ENCODE measurements at places on chromosomes 7 and 10. TPM values are rescaled to one million over a fixed set of nuclear protein-coding genes. Genes with fewer than 3 reads are reported as not detected.
A peak's percentile ranks its signal among the peaks of the same experiment; 100 is the strongest.

DNA sequence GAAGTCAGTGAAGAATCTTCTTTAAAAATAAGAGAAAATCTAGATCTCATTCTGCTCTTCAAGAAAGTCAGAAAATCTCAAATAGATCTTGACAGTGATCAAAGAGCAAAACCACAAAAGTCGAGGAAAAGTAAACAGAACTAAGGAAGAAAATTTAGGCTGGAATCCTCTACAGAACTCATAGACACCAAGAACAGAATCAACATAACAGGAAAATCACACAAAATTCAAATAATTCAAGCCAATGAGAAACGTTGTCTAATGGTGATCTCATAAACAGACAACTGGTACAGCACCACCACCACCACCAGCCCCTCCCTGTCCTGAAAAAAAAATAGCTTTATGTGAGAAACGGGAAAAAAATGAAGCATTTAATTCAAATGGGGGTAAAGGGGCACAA is 6.9 kb downstream of the ITGB1 start:
- H3K36me3 ChIP-seq, result peaks cover 6% of the 10 kb centered on the region
- H3K27ac ChIP-seq, result peak overlapping the region; percentile 62
- no peaks in the 10 kb centered on the region for H3K27me3 ChIP-seq
- peaks cover 47% of the 10 kb centered on the region for H3K4me1 ChIP-seq
- no peak for DNase-seq

- no peak overlapping the region for H3K4me3 ChIP-seq
- H3K27ac ChIP-seq, result no peak overlapping the region
- no peaks in the 10 kb centered on the region for H3K4me1 ChIP-seq
- no peak for DNase-seq
- H3K36me3 ChIP-seq, result no peaks in the 10 kb centered on the region
Measured at GRCh38 chr10:5970527-5970926, 6.8 kb downstream of the IL15RA start.

DNA sequence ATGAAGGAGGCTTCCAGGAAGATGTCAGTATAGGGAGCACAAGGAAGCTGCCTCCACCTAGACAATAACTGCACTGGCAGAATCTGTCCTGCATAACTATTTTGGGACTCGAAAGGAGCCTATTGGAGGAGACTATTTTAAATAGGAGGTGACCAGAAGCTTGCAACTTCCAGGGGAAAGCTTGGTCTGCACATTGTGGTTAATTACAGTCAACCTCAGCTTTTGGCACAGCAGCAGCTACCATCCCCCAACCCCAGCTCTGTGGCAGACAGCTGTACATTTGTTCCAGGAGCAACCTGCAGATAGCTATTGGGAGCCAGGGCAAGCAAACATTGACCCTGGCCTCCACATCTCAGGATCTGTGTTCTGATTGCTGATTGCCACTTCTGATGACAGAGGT is 46.3 kb upstream of the NANOS1 start:
- no peaks in the 10 kb centered on the region for H3K27me3 ChIP-seq
- H3K36me3 ChIP-seq, result no peaks in the 10 kb centered on the region
- H3K4me1 ChIP-seq, result peaks cover 6% of the 10 kb centered on the region
- no peak overlapping the region for H3K27ac ChIP-seq
- H3K4me3 ChIP-seq, result no peak overlapping the region
- DNase-seq, result no peak

- H3K27me3 ChIP-seq, result no peaks in the 10 kb centered on the region
- no peak overlapping the region for H3K27ac ChIP-seq
- H3K36me3 ChIP-seq, result peaks cover 7% of the 10 kb centered on the region
- H3K4me1 ChIP-seq, result peaks cover 25% of the 10 kb centered on the region
Measured at GRCh38 chr7:105637755-105638154, 56.5 kb upstream of the EFCAB10 start.

DNA sequence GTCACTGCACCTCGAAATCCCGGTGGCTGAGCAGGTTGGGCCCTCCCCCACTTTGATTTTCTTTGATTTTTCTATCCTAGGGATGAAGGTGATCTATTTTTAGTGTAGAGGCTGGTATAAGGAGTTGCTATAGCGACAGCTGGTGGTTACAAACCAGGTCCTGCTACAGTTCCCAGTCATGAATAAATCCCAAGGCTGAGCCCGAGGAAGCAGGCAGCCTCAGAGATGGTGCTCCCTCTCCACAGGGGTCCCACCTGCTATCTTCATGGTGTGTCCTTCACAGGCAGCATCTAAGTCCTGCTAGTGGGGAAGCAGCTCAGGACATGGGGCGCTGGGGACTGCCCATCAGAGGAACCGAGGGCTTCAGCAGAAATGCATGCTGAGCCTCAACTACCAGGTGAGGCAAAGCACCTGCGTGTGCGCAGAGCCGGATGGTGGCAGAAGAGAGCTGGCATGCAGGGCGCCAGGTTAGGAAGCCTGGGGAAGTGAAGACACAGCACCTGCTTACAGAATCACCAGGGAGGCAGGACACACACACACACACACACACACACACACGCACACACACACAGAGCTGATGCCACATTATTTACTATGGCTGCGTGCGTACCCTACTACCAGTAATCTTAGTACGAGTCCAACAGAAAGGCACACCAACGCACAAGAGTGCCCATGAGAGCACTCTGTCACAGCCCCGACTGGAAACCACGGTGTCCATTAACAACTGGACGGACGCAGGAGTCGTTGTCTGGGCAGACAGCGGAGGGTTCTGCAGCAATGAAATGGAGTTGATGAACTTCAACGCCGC is 150.9 kb downstream of the PRKAG2 start:
- no peak for DNase-seq
- peak overlapping the region; percentile 42 for H3K27ac ChIP-seq
- H3K4me1 ChIP-seq, result peaks cover 19% of the 10 kb centered on the region
- peaks cover 4% of the 10 kb centered on the region for H3K27me3 ChIP-seq

DNA sequence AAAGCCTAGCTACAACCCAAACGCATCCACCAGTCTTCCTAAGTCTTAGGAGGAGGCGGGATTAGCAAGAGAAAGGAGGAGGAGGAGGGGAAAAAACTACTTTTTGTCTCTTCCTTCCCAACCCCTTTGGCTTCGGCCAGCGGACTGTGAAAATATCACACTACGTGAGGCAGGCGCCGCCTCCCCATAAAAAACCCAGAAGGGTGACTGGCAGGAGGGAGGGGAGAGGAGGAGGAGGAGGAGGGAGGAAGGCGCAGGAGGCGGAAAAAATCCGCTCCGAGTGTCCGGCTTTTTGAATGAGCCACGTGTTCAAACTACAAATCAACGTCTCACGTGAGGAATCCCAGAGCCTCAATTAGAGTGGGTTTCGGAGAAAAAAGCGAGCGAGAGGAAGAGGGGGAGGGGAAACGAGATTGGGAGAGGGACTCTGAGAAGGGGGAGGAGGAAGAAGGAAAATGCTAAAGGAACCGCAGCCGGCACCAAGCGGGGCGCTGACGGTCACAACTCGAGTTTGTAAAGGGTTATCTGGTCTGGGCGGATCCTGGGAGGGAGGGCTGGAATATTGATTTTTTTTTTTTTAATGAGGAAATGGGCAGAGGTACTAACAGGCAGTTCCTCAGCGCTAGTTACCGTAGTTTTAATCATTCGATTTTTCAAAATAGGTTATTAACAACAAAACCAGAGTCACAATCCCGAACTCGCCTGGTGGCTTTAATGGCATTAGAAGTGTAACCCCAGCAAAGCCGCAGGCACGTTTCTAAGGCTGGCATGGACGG is at the start of gene IGF2BP3:
Gene IGF2BP3, minus strand, starts transcription at position 162 of the 776 bp plus-strand sequence. CDS start 381 bp downstream, outside the sequence.
- H3K27me3 ChIP-seq, result no peaks in the 10 kb centered on the region
- peak within 1 kb of the TSS; percentile 100 for H3K27ac ChIP-seq
- H3K4me3 ChIP-seq, result peak within 1 kb of the TSS; percentile 91
- peak; percentile 89 for DNase-seq
- peaks cover 19% of the 10 kb centered on the region for H3K4me1 ChIP-seq
- peaks cover 3% of the 10 kb centered on the region for H3K36me3 ChIP-seq

The PILRA gene
- total RNA-seq, result 2.8 TPM

The ZNF3 gene
- 52.8 TPM for total RNA-seq

Measured in type B pancreatic cell (in vitro differentiated cells).